ENCODE measurements at places on chromosomes 3 and 15.

GRCh38 chr3:46585799-46586693, 19.9 kb upstream of the LRRC2 start:
- no peak overlapping the region for H3K4me3 ChIP-seq
- no peak overlapping the region for H3K27ac ChIP-seq
- no peaks in the 10 kb centered on the region for H3K36me3 ChIP-seq
- peaks cover 8% of the 10 kb centered on the region for H3K27me3 ChIP-seq
- H3K4me1 ChIP-seq = no peaks in the 10 kb centered on the region
- DNase-seq = no peak

GRCh38 chr3:94402126-94402525, 339.3 kb downstream of the NSUN3 start:
- no peaks in the 10 kb centered on the region for H3K27me3 ChIP-seq
- DNase-seq = no peak
- H3K27ac ChIP-seq = no peak overlapping the region
- H3K4me1 ChIP-seq = peaks cover 10% of the 10 kb centered on the region
- H3K4me3 ChIP-seq = no peak overlapping the region

DNA sequence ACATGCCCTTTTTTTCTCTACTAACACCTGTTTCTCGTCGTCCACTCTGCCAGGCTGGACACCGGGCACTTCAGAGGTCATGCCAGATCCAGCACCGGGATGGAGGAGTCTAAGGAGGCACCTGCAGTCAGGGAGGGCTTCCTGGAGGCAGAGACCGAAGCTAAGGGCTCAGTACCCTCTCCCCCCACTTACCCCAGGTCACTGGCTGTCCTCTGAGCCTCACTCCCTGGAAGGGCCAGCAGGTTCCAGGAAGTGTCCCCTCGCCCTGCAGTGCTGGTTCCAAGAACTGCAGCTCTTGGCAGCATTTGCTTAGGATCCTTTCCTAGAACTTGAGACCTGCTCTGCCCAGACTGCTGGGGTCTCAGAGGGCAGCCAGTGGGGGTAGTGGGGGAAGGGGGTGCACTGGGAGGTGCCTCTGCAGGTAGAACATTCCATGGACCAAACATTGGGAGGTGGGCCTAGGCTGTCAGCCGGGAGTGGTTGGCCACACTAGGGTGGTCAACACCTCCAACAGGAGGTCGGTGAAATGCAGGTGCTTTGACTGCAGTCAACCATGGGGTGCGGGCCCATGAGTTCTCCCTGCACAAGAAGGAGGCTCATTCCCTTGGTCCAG, 11.3 kb downstream of the CISH start:
- no peaks in the 10 kb centered on the region for H3K27me3 ChIP-seq
- DNase-seq = no peak
- H3K4me1 ChIP-seq = peaks cover 18% of the 10 kb centered on the region
- no peaks in the 10 kb centered on the region for H3K36me3 ChIP-seq

- H3K4me1 ChIP-seq = peaks cover 14% of the 10 kb centered on the region
- peaks cover 33% of the 10 kb centered on the region for H3K27me3 ChIP-seq
- DNase-seq = no peak
- H3K27ac ChIP-seq = no peak overlapping the region
Measured at GRCh38 chr3:42263354-42264346, 2.3 kb downstream of the CCK start.

- no peaks in the 10 kb centered on the region for H3K27me3 ChIP-seq
- no peak overlapping the region for H3K4me3 ChIP-seq
- no peaks in the 10 kb centered on the region for H3K4me1 ChIP-seq
- H3K36me3 ChIP-seq = peaks cover 6% of the 10 kb centered on the region
- DNase-seq = no peak
Measured at GRCh38 chr15:96243701-96244100, 86.8 kb upstream of the NR2F2 start.

- H3K4me3 ChIP-seq = peak overlapping the region; percentile 52
- H3K36me3 ChIP-seq = no peaks in the 10 kb centered on the region
- peaks cover 73% of the 10 kb centered on the region for H3K27me3 ChIP-seq
- H3K27ac ChIP-seq = no peak overlapping the region
Measured at GRCh38 chr15:66251790-66252684, 1.5 kb downstream of the MEGF11 start.

GRCh38 chr3:48927928-48928327, 9.3 kb downstream of the ARIH2 start:
- H3K27ac ChIP-seq = no peak overlapping the region
- H3K4me1 ChIP-seq = peaks cover 15% of the 10 kb centered on the region
- no peak overlapping the region for H3K4me3 ChIP-seq
- DNase-seq = no peak
- H3K27me3 ChIP-seq = no peaks in the 10 kb centered on the region
- peaks cover 13% of the 10 kb centered on the region for H3K36me3 ChIP-seq

- no peak overlapping the region for H3K27ac ChIP-seq
- H3K4me1 ChIP-seq = no peaks in the 10 kb centered on the region
- H3K27me3 ChIP-seq = no peaks in the 10 kb centered on the region
- no peak overlapping the region for H3K4me3 ChIP-seq
- DNase-seq = no peak
- H3K36me3 ChIP-seq = no peaks in the 10 kb centered on the region
Measured at GRCh38 chr15:97955035-97955434, 5.5 kb upstream of the ARRDC4 start.

DNA sequence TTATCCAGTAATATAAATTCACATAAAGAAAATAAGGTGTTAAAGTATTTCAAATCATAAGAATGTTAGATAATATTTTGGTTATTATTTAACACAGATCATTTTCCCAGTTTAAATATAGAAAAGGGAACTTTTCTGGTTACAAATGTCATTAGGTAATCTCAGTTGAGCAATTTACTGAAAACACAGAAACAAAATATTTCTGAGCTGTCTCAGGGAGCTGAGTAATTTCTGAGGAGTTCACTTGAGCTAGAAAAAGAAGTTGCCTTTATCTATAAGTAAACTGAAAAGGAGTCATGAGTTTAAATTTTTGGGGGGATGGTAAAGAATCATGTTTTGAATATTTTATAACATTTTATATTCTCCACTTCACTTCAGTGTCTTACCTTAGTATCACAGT, 855.4 kb upstream of the ARPP21 start:
- H3K27me3 ChIP-seq = no peaks in the 10 kb centered on the region
- no peaks in the 10 kb centered on the region for H3K4me1 ChIP-seq
- no peaks in the 10 kb centered on the region for H3K36me3 ChIP-seq
- peak; percentile 6 for DNase-seq

DNA sequence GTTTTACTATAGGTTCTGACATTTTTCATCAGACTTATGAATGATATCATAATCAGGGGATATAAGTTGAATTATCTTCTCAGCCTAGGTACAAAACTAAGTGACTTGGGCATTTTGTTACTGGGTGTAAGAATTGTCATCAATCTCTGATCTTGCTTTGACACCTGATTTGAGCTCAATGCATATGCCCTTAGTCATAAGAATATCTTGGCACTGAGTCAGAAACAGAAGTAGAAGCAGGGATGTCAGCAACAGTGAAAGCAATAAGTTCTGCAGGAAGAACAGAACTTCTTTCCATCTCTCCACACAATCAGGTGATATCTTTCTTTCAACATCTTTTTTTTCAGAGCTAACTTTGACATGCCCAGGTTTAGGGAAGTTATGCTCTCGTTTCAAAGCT, 14.6 kb downstream of the SLITRK3 start:
- H3K36me3 ChIP-seq = no peaks in the 10 kb centered on the region
- H3K4me1 ChIP-seq = no peaks in the 10 kb centered on the region
- DNase-seq = no peak
- no peak overlapping the region for H3K4me3 ChIP-seq
- H3K27ac ChIP-seq = no peak overlapping the region

GRCh38 chr3:109973733-109974132, 636.4 kb upstream of the DPPA4 start:
- H3K4me3 ChIP-seq = no peak overlapping the region
- DNase-seq = no peak

DNA sequence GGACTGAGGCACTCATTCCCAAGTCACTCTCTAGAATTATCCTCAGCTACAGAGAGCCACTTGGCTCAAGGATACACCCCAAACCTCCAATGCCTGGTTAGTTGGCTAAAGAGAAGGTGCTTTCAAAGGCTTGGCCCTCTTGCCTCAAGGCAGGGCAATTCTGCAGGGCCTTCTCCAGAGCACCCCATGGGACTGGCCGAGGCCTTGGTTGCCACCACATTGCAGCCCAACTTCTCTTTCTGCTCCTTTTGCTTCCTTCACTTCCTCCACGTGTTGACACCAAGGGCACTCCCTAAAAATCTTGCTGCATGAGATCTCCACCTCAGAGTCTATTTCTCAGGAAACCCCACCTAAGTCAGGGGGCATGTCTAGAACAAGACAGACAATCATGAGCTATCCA, 36.7 kb downstream of the MEGF11 start:
- DNase-seq = no peak
- no peaks in the 10 kb centered on the region for H3K36me3 ChIP-seq
- no peak overlapping the region for H3K4me3 ChIP-seq
- peaks cover 11% of the 10 kb centered on the region for H3K27me3 ChIP-seq
- no peaks in the 10 kb centered on the region for H3K4me1 ChIP-seq

DNA sequence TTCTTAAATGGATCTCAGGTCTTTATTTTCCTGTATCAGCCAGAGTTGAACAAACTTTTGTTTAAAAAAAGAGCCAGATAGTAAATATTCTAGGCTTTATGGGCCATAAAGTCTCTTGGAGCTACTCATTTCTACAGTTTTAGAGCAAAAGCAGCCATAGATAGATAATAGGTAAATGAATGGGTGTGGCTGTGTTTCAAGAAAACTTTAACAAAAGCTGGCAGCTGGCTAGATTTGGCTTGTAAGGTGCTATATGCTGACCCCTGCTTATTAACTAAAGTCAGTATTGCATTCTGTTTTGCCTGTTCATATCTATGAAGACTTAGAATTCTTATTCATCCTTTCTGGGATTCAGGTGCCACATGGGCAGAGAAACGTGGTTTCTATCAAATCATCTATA, 29.0 kb downstream of the MFN1 start:
- no peak overlapping the region for H3K27ac ChIP-seq
- DNase-seq = no peak
- no peaks in the 10 kb centered on the region for H3K27me3 ChIP-seq
- H3K36me3 ChIP-seq = peaks cover 33% of the 10 kb centered on the region
- H3K4me3 ChIP-seq = no peak overlapping the region

DNA sequence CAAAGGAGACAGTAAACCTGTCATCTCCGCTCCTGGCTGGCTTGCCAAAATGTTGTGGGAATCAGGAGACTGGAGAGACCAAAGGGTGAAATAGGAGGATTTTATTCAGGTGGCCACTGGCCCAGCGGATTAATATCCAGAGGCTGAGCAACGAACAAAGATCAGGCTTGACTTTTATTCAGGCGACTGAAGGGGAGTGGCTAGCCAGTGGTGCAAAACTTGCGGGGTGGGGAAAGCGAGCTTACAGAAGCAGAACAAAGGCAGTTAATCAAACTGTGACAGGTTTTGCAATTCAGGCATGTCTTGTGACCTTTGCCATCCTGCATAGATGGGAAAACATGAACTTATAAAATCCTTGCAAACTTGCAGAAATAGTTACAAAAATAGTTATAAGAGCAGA, 19.8 kb upstream of the ACAD9 start:
- H3K4me3 ChIP-seq = no peak overlapping the region
- H3K27ac ChIP-seq = no peak overlapping the region
- no peaks in the 10 kb centered on the region for H3K4me1 ChIP-seq

- no peak for DNase-seq
- H3K4me1 ChIP-seq = peaks cover 6% of the 10 kb centered on the region
- H3K27me3 ChIP-seq = no peaks in the 10 kb centered on the region
- no peaks in the 10 kb centered on the region for H3K36me3 ChIP-seq
Measured at GRCh38 chr15:89576417-89576773, 1.1 kb downstream of the TICRR start.

DNA sequence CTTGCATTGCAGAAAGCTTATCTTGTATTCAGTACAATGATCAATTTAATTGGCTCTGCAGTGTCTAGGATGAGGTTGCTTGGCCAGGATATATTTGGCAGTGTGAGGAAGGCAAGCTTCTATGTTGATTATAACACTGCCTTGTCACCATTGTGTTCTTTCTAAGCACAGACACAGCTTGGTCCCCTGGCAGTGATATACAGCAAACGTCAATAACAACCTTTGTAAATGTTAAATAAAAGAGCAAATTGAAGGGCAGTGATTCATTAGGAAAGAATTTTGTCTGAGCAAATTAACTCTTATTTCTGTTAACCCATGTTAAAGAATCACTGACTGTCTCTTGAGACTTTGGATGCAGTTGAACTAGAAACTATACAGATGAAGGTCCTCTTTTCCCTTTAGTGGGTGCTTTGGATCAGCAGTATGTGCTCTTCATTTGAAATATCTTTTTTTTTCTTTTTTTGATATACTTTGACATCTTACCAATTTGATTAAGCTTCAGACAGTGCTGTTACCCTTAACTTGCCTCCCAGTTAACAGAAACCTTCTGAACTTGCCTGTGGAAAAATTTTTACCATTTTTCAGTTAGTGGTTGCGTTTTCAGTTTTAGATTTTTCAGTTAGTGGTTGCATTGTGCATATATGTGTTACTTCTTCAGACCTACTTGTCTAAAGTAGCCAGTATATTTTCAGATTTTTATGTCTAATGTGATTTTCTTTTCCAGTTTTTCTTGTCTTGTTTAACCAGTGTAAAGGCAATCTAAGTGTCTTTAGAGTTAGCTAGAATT, 199.8 kb downstream of the TCF12 start:
- H3K36me3 ChIP-seq = no peaks in the 10 kb centered on the region
- DNase-seq = peak; percentile 53
- peaks cover 9% of the 10 kb centered on the region for H3K4me1 ChIP-seq
- no peaks in the 10 kb centered on the region for H3K27me3 ChIP-seq

- no peaks in the 10 kb centered on the region for H3K27me3 ChIP-seq
- no peaks in the 10 kb centered on the region for H3K4me1 ChIP-seq
- no peak overlapping the region for H3K27ac ChIP-seq
- H3K4me3 ChIP-seq = no peak overlapping the region
- no peaks in the 10 kb centered on the region for H3K36me3 ChIP-seq
- no peak for DNase-seq
Measured at GRCh38 chr3:152193673-152194267, 75.0 kb upstream of the MBNL1 start.

GRCh38 chr3:163707659-163708058, 1370.6 kb downstream of the SI start:
- H3K4me1 ChIP-seq = no peaks in the 10 kb centered on the region
- no peaks in the 10 kb centered on the region for H3K27me3 ChIP-seq
- no peak for DNase-seq
- no peak overlapping the region for H3K4me3 ChIP-seq

GRCh38 chr15:101522621-101523559, 33.4 kb upstream of the PCSK6 start:
- peaks cover 3% of the 10 kb centered on the region for H3K27me3 ChIP-seq
- H3K36me3 ChIP-seq = no peaks in the 10 kb centered on the region
- no peaks in the 10 kb centered on the region for H3K4me1 ChIP-seq
- no peak overlapping the region for H3K4me3 ChIP-seq
